ENCODE measurements at places on chromosomes 2 and 18. TPM values are rescaled to one million over a fixed set of nuclear protein-coding genes. Genes with fewer than 3 reads are reported as not detected.

The DPYSL5 gene
- total RNA-seq, result not detected

The ALLC gene
- total RNA-seq, result 5.2 TPM

The NEUROD1 gene
- total RNA-seq, result not detected

The CAPN13 gene
- total RNA-seq, result 2.0 TPM

DNA sequence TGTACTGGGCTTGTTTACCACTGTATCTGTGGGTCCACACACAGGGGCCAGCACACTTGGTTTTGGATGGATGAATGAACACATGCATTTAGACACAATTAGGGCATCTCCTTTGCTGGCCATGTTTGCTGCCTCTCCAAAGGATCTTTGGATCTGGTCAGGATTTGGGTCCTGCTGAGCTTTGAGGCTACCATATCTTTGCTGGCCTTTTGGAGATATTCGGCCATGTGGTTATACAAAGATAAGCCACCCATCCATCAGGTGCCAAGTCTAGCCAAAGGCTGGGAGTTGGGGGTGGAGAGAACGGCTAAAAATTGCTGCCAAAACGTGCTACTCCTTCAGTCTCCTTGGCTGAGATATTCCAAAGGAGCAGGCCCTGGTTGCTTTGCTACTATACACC is 18.2 kb upstream of the FZD7 start:
- no peak for DNase-seq

DNA sequence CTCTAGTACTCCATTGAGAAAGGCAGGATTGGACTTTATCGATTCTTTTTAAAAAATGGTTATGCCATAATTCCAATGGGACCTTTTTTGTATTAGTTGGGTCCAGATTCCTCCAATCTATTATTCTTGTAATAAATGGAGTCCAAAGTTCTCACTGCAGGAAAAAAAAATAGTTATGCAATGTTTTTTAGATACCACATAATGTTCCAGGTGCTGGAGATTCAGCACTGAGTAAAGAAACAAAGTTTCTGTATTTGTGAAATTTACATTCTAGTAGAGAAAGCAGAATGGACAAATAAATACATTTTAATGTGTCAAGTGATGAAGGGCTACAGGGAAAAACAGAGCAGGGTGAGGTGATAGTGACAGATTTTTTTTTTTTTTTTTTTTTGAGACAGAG is 78.5 kb upstream of the MYCN start:
- DNase-seq, result no peak
